ENCODE measurements at places on chromosomes 7 and 10.

GRCh38 chr7:139762886-139763285 lies 14.9 kb downstream of the HIPK2 start:
- peak; percentile 71 for DNase-seq

GRCh38 chr7:45155941-45156340 lies 1.6 kb upstream of the RAMP3 start:
- no peak for DNase-seq

DNA sequence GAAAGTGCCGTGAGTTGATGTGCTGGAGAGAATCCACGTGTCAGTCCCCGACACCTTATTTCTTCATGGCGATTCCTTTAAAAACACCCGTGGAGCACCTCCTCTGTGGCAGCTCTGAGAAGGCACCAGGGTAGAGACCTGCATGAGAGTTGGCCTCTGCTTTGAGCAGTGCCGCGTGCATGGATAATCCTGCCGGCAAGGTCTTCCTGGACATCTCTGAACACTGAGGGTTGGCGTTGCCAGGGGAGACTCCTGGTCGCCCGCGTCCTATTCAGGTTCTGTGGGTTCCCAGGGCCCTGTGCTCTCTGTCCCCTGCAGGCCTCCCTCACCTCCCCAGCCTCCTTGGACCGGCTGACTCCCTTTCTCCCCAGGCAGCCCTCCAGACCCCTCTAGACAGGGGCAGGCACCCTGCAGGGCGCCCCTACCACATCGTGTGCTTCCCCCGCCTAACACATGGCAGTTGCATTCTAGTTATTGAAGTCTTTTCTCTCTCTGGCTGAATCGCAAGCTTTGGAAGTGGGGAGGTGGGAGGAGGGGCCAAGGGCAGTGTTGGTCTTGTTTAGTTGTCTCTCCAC lies 95.6 kb downstream of the MKI67 start:
- DNase-seq = no peak

- peak; percentile 51 for DNase-seq
These were observed 98.4 kb downstream of the PIP4K2A start for GRCh38 chr10:22615819-22616499.

- DNase-seq = peak; percentile 48
These were observed 719.1 kb downstream of the AUTS2 start for GRCh38 chr7:70317356-70317755.

DNA sequence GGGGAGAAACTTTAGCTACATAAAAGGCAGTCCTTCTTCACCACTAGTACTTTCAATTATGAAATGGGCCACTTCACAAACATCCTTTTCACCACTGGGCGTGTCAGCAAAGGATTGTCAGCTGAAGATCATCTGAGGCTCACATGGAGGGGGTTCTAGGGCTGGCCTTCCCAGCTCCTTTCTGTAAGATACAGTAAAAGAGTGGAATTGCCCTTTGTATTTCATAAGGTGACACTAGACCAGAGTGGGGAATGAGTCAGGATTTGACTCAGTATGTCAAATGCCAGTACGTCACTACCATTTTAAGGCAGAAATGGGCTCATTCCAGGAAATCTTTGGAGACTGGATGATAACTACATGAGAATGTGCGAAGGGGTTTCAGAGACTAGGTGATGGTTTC lies 21.2 kb upstream of the BLOC1S2 start:
- peak; percentile 49 for DNase-seq

All from fibroblast of skin of right biceps (primary cell).